Activated T-cell treated with anti-CD3 and anti-CD28 coated beads for 1 hour (primary cell): ENCODE measurements at places on chromosomes 3 and 15.

GRCh38 chr15:95327661-95328060 lies 1002.8 kb upstream of the NR2F2 start:
- DNase-seq, result no peak

GRCh38 chr3:1501406-1502115 lies 408.7 kb downstream of the CNTN6 start:
- DNase-seq, result no peak

DNA sequence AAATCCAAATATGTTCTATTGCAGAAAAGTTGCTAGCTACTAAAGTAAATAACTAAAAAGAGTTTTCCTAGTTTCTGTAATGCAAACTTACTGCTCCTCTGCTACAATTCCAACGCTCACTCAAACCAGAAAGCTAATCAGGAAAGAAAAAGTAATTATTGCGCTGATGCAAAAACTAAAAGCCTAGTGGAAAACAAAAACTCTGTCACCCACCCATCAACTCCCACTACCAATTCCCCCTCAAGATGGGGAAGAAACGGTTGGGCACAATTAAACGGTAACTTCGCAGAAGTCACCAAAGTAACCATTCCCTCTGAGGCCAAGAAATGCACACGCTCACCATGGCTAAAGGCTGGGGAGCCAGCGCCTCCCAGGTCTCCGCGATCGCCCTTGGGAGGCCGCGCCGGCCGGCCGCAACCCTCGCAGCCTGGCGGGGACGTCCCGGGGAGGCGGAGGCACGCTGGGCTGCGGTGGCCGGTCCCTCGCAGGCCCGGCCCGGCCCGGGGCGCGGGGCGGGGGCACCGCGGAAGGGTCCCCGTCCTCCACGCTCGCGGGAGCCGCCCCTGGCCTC lies 684 bp downstream of the SLTM start:
- DNase-seq, result no peak

- no peak for DNase-seq
These were observed 282.4 kb upstream of the GRM7 start for GRCh38 chr3:6578526-6578925.

DNA sequence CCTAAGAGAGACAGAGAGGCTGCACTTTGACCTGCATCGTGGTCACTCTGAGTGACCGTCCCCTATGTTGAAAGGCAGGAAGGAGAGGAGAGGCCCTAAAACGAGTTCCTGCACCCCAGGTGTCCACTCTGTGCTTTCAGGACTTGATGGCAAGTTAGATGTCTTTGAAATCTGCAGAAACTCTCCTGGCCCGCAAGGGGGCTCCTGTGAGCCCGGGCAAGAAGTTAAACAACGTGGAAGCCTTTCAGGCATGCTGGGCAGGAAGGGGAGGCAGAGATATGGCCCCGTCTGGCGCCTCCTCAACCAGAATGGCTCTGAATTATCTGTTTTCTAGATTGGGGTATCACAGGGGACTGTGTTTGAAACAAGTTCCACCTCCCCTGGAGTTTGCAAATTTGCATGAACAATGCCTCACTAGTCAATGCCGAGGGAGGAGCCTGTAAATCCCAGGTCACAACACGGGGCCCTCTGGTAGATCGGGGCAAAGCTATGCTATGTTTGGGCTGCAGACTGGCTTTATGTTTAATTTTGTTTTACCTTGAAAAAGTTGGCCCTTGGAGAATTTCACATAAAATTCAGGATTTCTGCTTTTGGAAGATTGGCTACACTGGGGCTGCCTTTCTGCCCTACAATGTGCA lies 9.8 kb downstream of the CTXND1 start:
- no peak for DNase-seq

- DNase-seq, result no peak
These were observed 74.4 kb downstream of the MOBP start for GRCh38 chr3:39541917-39542329.

GRCh38 chr3:192445770-192446644 lies 281.3 kb downstream of the FGF12 start:
- no peak for DNase-seq
